Smooth muscle cell of the pulmonary artery (primary cell): ENCODE measurements at places on chromosomes 11 and 22. TPM values are rescaled to one million over a fixed set of nuclear protein-coding genes. Genes with fewer than 3 reads are reported as not detected.

Gene RTN4RL2
- total RNA-seq = 0.13 TPM in 1 of 2 replicates, not detected in the other

Gene FADS1
- total RNA-seq = 78.1 and 128 TPM in 2 replicates

Gene UBASH3B
- total RNA-seq = 18.0 and 56.8 TPM in 2 replicates

Gene RFPL2
- total RNA-seq = not detected in 2 replicates

Gene CDC42EP1
- 28.5 and 37.0 TPM in 2 replicates for total RNA-seq

Gene PRSS23
- total RNA-seq = 629 and 657 TPM in 2 replicates

Gene GDPD4
- total RNA-seq = not detected in 2 replicates
